Stimulated activated CD4-positive, alpha-beta T cell treated with anti-CD3 and anti-CD28 coated beads, Interleukin-1b, Interleukin-23, amount 100 ng/mL, for 1 hour (primary cell): ENCODE measurements at places on chromosomes 11 and 22.

- DNase-seq, result no peak
These were observed 6.5 kb downstream of the DTX4 start for GRCh38 chr11:59178402-59178801.

- no peak for DNase-seq
These were observed 32.9 kb downstream of the APLP2 start for GRCh38 chr11:130102301-130103249.

DNA sequence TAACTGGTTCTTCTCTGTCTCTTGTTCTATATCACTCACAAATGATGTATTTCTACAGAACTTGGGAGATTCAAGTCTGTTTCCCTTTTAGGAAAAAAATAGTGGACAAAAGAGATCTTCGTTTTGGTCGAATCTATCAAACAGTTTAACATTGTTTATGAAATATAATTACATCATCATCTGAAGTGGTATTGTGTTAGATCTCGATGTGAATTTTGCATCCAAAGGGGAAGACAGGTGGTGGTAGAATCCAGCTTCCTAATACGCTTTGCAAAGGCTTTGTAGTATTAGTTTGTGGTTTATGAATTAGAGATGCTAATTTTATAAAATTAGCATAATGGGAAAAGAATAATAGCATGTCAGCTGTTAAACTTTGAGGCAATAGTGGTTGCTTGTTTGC is 3.4 kb downstream of the SIK2 start:
- DNase-seq, result no peak

GRCh38 chr11:5486003-5486402 is 2.5 kb upstream of the OR52D1 start:
- DNase-seq, result no peak
